ENCODE measurements at places on chromosomes 4 and X.

GRCh38 chr4:40264995-40265909, 68.4 kb downstream of the RHOH start:
- peak; percentile 61 for DNase-seq

DNA sequence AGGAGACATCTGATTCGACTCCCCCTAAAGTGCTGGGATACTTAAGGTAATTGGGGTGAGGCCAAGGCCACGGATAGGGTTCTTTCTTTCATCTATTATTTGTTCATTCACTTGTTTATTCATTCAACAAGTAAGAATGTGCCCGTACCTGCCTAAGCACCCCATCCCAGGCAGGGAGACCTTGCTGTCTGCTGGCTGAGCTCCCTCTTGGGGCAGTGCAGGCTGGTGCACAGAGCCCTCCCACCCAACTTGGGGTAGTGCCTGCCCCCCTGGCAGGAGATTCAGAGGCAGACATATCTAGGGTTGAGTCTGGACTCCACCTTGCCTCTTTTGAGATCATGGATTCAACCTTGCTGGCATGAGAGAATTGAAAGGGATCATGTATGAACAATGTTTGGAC, 95.7 kb downstream of the DRD5 start:
- no peak for DNase-seq

DNA sequence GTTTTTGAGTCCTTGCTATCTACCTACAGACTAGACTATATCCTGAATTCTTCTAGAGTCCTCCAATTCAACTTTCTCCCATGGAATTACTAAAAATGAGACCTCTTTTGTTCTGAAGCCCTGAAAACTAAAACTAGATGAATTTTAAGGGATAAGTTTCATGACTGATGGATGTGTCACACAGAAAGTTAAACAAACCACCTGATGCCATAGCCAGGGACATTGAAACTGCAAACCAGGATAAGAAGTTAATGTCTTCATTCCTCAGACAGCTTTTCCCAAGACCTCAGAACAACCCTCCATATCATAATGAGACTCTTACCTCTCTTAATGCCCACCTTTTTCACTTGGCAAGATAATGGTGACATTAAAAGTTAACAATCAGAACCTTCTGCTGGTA, 81.5 kb upstream of the PTPN13 start:
- DNase-seq, result no peak

- DNase-seq, result no peak
Observed at GRCh38 chrX:21947671-21948070, 7.2 kb downstream of the SMS start.

GRCh38 chr4:12723849-12724447, 760.2 kb downstream of the RAB28 start:
- no peak for DNase-seq

GRCh38 chr4:73477176-73477575, 4.4 kb upstream of the AFM start:
- DNase-seq, result no peak

DNA sequence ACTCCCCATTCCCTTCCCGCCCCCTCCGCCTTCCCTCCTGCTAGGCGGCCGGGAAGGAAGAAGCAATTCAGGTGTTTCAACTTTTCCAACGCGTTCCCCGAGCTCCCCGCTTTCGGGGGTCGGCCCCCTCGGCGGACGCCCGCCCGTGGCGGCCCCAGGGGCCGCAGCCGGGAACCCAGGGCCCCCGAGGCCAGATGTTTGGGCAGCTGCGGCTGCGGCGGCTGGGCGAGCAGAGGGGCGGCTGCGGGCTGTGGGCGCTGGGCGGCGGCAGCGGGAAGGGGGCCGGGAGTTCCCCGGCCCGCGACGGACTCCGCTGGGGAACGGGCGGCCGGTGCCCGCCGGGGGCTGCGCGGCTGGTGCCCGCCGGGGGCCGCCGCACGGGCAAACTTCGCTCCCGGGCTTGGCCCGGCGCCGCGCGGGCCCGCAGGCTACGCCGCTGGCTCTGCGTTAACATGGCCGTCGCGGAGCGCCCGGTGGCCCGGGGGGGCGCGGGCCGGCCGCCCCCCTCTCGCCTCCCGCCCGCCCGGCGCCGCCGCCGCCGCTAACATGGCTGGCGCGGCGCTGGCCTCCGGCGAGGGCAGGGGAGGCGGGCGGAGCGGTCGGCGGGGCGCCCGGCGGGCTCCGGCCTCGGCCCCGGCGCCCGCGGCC, 510 bp downstream of the HMGB3 start:
- DNase-seq, result no peak

DNA sequence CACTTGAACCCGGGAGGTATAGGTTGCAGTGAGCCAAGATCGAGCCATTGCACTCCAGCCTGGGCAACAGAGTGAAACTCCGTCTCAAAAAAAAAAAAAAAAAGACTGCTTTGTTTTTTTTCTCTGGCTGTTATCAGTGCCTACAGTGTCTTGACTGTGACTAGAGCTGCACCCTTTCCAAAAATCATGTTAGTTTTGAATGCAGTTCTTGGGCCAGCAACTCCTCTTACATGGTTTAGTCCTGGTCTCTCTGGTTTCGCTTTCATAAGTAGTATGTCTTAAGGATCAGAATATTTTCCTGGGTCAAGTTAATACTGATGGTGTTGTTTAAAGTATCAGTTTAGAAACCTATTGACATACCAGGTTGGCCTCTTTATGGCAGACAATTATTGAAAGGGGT, 34.2 kb upstream of the NALF2 start:
- DNase-seq, result no peak

DNA sequence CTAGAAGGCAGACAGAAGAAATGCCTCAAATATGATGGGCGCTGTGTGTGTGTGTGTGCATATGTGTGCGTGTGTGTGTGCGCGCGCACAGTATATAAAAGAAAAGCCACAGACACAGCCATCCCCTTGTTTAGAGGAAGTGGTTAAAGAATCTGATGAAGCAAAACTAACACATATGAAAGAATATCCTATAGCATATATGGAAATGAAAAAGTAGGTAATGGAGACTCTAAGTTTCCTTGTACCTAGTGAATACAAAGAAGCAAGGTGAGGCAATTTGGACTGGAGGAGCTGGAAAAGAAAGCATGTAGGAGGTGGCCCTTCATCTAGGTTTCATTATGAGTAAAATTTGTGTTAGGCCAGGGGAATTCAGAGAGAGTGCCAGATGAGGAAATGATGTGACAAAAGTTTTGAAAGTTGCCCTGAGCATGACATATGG, 58.6 kb upstream of the MCF2 start:
- no peak for DNase-seq

DNA sequence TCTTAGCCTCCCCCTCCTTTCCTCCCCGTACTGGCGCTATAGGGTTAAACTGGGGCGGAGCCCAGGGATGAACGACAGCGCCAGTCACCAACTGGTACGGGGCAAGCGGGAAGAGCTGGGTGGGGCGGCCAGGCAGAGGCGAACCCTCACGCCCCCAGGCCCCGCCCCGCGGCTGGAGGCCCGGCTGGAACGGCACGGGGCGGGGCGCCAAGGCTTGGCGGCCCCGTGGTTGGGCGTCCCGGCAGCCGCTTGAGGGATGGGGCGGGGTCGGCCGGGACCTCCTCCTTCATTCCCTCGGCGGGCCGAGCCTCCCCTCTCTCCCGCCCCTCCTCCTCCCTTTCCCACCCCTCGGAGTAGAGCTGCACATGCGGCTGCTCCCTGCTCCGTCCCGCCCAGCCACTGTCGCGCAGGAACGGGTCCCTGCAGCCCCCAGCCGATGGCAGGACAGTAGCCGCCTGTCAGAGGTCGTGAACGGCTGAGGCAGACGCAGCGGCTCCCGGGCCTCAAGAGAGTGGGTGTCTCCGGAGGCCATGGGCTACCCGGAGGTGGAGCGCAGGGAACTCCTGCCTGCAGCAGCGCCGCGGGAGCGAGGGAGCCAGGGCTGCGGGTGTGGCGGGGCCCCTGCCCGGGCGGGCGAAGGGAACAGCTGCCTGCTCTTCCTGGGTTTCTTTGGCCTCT, at the start of gene EDA:
TSS of gene EDA (plus strand) at position 335 of the 678 bp plus-strand sequence.
- DNase-seq, result peak; percentile 90

- DNase-seq, result no peak
Observed at GRCh38 chr4:146062340-146062739, 113.2 kb upstream of the LSM6 start.

DNA sequence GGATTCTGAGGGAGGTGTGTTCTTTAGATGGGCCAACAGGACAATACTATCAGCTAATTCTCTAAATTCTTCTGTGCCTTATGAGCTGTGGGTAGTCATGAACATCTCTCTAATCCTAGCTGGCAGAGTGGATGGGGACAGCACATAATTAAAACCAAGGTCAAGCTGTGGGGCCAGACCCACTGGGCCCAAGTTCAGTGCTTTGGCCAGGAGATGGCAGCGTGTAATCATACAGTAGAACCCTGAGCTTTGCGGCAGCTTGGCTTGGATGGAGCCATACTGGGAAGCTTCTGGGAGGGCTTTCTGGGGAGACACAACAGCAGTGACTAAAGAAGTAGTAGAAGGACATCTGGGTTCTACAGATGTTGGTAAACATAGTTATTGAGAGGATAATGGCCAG, 140.3 kb upstream of the CXCL13 start:
- no peak for DNase-seq

Measured in NCI-H2171 treated with DMSO at 0.1 percent for 48 hours (cell line).